ENCODE measurements at places on chromosomes 1 and 21.

GRCh38 chr1:109493805-109494539 is at the start of gene CYB561D1:
Gene CYB561D1, plus strand, starts transcription at chr1:109494094. Its CDS starts 46 bp downstream, at chr1:109494140.
- peak; percentile 97 for DNase-seq

DNA sequence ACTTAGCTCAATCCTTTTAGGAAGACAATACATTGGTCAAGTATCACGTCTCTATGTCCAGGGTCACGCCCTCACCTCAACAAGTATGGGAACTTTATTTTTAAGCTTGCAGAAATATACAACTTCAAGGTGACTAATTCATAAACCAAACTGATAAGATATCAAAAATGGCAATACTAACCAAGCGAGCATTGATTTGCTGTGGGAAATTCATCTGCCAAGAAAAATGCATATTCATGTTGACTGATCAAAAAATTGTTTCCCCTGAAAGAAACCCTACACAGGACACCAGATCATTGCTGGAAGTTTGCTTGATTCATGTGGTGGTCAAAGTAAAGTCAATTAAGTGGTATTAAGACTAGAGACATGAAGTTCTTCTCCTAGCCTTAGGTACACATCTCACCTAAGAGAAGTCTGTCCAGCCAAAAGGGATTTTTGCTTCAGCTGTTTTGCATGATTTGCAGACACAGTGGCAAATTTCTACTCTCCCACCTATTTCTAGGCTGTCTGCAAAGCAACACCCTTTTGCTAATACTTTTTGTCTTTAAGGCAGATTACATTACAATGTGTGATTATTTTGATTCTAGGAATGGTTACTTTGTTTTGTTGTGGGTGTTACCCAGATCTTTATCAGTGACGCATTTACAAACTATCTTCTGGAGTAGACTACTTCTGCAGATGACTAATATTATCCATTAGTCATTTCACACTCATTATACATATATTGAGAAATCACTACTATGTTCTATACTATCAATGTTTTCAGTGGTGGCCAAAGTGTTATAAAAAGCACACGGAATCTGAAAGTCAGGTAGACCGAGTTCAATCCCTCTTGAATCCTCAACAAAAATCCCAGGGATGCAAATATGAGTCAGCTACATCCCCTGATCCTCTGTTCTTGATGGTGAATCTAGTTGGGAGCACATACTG is 12.4 kb downstream of the SAMSN1 start:
- DNase-seq = peak; percentile 85

DNA sequence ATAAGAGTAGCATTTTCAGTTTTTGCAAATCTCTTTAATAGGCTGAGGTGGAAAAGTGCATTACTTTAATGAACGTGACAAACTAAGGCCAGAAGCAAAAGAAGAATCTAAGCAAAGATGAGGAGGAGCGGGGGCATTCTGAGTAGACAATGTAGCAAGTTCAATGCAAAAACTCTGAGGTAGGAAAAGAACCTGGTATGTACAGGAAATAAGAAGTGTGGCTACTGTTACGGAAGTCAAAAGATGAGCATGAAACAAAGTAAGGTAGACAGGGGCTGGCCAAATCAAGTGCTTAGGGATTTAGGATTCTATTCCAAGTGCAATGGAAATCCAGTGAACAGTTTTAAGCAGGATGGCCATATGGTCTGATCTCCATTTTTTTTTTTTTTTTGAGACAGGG is 63.7 kb downstream of the TOR3A start:
- DNase-seq = no peak

GRCh38 chr1:78607334-78607927 is 12.8 kb upstream of the IFI44L start:
- no peak for DNase-seq

GRCh38 chr1:40143891-40144575 is 17.2 kb upstream of the RLF start:
- peak; percentile 70 for DNase-seq

DNA sequence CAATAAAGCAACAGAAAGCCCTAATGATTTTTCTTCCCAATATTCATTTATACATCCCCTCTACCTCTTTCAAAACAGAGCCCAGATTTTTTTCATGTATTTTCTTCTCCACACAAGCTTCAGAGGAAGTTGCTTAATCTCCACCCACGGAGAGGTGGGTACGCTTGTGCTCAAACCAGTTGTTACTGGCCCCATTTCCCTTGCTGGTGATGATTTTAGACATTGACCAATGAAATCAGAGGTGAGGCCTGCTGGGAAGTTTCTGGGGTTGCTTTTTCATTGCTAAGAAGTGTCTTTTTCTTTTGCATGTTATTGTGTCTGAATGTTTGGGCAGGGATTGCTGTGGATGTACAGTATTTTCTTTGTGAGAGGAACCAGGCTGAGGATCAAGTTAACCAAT is 448.1 kb upstream of the B3GALT2 start:
- DNase-seq = no peak

DNA sequence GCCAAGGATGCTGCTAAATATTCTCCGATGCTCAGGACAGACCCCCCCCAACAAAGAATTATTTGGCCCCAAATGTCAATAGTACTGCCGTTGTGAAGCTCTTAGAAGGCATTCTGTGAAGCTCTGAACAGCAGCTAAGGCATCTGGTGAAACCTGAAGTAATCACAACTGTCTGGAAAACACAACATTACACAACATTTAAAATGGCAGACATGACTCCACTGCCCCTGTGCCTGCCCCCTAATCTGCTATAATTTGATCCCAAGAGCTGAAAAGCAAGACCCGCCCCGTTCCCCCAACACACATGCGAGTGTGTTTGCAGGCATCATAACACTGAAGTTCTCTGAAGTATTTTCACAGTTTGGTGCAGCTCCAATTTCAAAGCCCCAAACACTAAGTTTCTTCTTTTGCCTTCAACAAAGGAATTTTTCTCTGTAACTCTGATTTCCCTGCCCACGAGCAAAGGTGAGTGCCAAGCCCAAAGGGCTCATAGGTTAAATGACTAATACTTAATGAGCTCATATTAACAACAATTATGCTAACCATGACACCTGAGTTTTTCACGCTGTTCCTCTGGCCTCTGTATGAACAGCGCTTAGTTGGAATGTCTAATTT is 129.2 kb downstream of the CLIC6 start:
- no peak for DNase-seq

GRCh38 chr1:67256291-67257172 is 51.1 kb upstream of the IL12RB2 start:
- no peak for DNase-seq

GRCh38 chr1:161792740-161793139 is 26.6 kb downstream of the ATF6 start:
- DNase-seq = no peak

GRCh38 chr1:15249081-15249480 is 2.1 kb downstream of the FHAD1 start:
- DNase-seq = no peak

- no peak for DNase-seq
Observed at GRCh38 chr1:54973205-54973921, 7.1 kb upstream of the TMEM61 start.

DNA sequence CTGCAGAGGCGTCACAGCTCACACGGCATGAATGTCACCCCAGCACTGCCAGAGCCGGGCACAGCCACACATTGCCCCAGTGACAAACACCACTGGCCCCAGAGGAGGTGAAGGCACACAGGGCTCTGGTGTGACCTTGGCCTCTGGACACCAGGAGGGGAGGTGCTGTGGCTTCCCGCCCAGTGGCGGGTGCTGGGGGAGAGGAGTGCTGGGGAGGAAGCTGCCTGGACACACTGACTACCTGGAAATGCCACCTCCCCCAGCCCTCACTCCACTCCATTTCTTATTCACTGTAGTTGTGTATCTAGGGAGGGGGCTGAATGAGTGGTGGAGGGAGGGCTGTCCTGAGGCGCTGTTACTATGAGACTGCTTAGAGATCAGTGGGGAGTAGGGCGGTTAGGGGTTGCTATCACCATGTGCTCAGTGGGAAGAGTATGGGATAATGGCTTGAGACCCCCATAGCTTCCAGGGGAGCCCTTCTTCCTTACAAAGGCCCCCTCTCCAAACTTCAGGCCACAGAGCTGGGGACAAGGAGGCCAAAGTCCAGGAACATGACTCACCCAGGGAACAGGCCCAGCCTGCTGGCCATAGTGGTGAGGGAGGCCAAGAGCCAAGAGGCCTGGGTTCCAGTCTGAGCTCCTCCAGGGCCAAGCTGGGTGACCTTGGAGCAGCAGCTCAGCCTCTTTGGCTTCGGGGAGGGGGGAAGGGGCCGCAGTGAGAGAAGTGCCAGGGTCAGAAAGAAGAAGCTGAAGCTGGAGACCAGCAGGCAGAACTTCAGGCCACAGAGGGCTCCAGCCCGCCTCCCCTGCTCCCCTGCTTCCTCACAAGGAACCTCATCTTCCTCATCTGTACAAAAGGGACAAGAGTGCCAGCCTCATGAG is 40.1 kb downstream of the AHDC1 start:
- DNase-seq = no peak

DNA sequence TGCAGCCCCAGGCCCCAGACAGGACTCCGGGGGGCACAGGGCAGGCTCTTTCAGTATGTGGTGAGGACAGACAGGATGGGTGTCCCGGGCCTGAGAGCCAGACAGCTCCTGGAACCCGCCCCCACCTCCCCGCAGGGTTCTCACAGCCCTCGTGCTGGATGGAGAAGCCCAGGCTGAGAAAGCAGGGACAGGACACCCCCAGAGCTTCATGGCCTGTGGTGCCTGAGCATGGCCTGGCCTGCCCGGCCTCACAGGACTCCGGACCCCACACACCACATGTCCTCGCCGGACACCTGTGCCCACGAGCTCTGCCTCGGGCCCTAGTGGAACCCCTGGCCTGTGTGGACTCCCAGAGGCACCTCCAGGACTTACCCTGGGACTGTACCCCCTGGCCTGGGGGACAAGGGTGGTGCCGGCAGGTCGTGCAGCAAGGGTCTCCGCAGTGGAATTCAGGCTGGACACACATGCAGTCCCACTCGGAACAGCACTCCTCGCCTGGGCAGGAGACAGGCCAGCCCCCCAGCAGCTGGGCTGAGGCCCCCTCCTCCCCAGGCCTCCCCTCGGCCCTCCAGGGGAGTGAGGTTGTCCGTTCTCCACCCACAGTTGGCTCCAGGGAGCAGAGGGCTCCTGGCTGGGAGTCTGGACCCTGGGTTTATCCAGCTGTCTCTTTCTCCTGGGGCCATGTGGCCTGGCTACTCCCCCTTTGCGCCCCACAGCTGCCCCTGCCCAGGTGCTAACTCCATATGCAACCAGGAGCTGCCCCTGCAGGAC is 1.2 kb downstream of the TNFRSF18 start:
- no peak for DNase-seq

- no peak for DNase-seq
Observed at GRCh38 chr1:171311771-171312558, 2.0 kb upstream of the FMO4 start.

GRCh38 chr1:107460035-107460434 is 319.2 kb downstream of the NTNG1 start:
- DNase-seq = no peak

DNA sequence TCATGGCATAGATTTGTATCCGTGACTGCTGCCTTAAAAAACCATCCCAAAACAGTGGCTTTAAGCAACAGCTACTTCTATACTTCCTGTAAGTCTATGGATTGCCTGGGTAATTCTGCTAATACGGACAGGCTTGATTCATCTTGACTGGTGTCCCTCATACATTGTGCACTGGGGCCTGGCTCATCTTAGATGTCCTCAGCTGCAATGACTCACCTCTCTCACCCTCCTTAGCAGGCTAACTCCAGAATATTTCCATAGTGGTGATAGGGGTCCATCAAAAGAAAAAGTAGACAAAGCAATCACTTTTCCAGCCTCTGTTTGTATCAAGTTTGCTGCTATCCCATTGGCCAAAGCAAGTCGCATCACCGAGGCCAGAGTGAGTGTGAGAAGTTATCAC is 409.1 kb upstream of the KAZN start:
- DNase-seq = no peak

- DNase-seq = peak; percentile 24
Observed at GRCh38 chr1:176880955-176881595, 283.4 kb downstream of the ASTN1 start.

DNA sequence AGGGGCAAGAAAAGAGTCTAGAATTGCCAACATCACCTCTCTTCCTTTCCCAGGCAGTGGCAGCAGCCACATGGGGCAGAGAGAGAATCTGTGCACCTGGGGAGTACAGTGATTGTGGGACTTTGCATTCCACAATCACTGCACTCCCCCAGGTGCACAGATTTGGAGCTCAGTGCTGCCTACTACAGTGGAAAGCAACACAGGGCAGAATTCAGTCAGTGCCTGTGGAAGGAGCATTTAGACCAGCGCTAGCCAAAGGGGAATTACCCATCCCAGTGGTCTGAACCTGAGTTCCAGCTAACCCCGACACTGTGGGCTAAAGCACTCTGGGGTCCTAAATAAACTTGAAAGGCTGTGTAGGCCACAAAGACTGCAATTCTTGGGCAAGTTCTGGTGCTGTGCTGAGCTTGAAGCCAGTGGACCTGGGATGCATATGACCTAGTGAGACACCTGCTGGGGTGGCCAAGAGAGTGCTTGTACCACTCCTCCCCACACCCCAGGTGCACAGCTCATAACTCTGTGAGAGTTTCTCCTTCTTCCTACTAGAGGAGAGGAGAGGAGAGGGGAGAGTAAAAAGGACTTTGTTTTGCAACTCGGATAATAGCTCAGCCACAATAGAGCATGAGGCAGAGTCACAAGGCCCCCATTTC is 50.3 kb downstream of the NUP210L start:
- no peak for DNase-seq

- DNase-seq = no peak
Observed at GRCh38 chr1:240491156-240491555, 120.8 kb downstream of the GREM2 start.

GRCh38 chr21:29187944-29188343 is 57.5 kb downstream of the MAP3K7CL start:
- no peak for DNase-seq

DNA sequence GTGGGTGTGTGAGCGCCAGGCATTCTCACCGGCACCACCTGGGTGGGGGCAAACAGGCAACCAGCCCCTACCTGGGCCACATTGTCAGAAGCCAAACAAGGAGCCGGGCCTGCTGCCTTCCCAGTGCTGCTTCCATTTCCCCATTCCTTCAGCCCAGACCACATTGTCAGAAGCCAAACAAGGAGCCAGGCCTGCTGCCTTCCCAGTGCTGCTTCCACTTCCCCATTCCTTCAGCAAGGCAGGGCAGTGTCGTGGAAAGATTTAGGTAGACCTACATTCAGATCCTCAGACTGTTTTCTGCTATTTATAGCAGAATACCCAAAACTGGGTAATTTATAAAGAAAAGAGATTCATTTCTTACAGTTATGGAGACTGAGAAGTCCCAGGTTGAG is 47.0 kb upstream of the EFHD2 start:
- DNase-seq = no peak

GRCh38 chr1:214590696-214591095 is 12.3 kb upstream of the CENPF start:
- no peak for DNase-seq

DNA sequence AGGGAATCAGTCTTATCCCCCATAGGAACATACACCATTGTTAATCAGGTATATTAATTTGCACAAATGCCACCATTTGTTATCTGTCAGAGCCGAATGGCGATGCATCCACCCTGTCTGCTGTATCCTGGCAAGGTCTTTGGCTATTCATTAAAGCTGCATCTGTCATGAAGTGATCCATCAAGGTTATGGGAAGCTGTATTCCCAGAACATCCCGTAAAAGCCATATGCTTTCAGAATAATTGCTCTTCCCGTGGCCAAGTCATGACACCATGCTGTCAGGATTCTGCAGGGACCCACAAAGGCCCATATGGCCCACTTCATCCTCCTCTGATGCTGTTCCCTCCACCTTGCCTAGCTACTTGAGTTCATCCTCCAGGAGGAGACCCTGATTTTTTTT is 103.9 kb downstream of the RAVER2 start:
- DNase-seq = no peak

- no peak for DNase-seq
Observed at GRCh38 chr1:245477941-245478340, 323.2 kb downstream of the KIF26B start.
